ENCODE measurements at places on chromosomes 2 and 18.

DNA sequence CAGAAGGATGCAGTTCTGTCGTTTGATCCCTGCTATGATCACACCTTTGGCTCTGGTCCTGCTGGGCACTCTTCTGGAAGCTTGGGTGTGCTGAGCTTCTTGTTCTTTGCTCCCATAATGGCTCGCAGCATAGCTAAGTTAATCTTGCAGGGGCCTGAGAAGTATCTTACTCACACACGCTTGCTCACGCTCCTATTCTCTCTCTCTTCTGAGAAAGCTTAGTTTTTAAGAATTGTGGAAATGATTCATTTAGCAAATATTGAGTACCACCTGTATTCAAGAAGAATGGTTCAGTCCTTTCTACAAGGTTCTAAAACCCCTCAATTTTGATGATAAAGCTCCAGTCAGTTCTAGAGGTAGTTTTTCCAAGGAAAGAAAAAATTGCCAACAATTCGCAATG is 40.6 kb downstream of the XRCC5 start:
- DNase-seq, result no peak

DNA sequence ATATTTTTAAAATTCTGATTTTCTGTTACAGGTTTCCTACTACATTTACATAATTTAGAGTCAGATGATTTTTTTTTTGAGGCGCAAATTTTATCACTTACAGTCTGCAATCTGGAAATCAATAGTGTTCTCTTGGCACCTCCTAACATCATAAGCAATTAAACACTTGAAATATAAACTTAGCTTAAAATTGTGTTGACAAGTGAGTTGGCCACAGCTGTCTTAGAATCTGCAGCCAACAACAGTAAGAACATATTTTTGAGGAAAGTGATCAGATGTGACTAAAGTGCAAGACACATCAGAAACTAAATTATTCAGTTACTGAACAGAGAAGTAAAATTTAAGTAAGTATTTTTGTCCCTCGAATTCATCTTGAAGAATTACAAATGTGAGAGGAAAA is 726.7 kb upstream of the LRATD1 start:
- DNase-seq, result no peak

GRCh38 chr18:79329786-79330185 is 65.9 kb upstream of the NFATC1 start:
- no peak for DNase-seq

GRCh38 chr2:143582046-143582747 is 453.0 kb downstream of the ARHGAP15 start:
- peak; percentile 14 for DNase-seq

- no peak for DNase-seq
Measured at GRCh38 chr18:70296289-70296688, 7.4 kb downstream of the SOCS6 start.

DNA sequence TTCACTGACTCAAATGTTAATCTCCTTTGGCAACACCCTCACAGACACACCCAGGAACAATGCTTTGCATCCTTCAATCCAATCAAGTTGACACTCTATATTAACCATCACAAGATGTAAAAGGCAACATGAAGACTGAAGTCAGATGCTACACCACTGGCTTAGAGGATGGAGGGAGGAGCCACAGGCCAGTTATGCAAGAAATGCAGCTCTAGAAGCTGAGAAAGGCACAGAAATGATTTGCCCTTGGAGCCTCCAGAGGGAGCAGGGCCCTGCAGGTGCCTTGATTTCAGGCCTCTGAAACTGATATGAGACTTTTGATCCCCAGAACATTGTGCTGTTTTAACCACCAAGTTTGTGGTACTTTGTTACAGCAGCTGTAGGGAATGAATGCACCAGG is 276.3 kb downstream of the KCNS3 start:
- no peak for DNase-seq

GRCh38 chr18:52992041-52992440 is 652.0 kb downstream of the DCC start:
- no peak for DNase-seq

GRCh38 chr18:58323866-58324762 is 280.1 kb downstream of the NEDD4L start:
- peak; percentile 31 for DNase-seq

GRCh38 chr2:201191132-201191875 is 8.4 kb downstream of the CASP10 start:
- DNase-seq, result no peak

GRCh38 chr18:32425466-32425865 is 45.2 kb downstream of the GAREM1 start:
- peak; percentile 34 for DNase-seq

- no peak for DNase-seq
Measured at GRCh38 chr2:161761160-161761559, 136.9 kb downstream of the SLC4A10 start.

Data from skeletal muscle cell (primary cell).